Left lung (tissue), 14 donors: ENCODE measurements at places on chromosomes 5 and 9. TPM values are rescaled to one million over a fixed set of nuclear protein-coding genes. Genes with fewer than 3 reads are reported as not detected.

The SLC6A7 gene
- not detected for polyA plus RNA-seq

DNA sequence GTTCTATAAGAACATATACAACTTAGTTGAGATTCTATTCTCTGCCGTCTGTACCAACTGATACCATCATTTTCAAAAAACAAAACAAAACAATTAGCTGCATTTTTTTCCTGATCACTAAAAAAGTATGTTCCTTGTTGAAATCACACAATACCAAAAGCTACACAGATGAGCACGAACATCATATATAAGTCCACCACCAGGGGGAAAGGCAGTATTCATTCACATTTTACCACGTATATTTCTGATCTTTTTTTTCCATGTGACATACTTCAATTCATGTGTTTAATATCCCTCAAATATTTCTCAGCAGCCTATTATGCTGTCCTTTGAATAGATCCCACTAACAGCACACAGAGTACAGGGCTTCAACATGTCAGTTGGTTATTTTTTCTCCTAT, 40.6 kb downstream of the IRX2 start:
- no peak for DNase-seq

GRCh38 chr5:6505416-6505755, 56.7 kb downstream of the UBE2QL1 start:
- DNase-seq: no peak

The STING1 gene
- 64.8 TPM for polyA plus RNA-seq

DNA sequence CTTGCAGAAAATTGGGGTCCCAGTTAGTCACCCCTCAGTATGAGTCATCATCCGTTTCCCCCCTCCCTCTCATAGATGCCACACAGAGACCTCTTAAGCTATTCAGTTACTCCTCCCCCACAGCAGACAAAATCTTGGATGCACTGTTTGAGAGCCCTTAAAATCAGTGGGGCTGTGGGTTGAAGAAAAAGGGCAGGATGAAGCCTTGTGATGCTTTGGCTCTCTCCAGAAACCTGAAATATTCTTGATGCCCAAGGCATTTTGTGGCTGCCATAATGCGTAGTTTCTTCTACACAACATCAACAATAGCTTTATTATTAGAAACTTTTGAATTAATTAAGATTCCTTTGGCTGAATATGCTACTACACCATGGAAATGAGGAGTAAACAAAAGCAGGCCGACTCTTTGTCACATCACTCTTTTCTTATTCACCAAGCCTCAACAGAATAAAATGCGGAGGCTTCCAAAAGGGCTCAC, 133.8 kb downstream of the MRPS30 start:
- no peak for DNase-seq

DNA sequence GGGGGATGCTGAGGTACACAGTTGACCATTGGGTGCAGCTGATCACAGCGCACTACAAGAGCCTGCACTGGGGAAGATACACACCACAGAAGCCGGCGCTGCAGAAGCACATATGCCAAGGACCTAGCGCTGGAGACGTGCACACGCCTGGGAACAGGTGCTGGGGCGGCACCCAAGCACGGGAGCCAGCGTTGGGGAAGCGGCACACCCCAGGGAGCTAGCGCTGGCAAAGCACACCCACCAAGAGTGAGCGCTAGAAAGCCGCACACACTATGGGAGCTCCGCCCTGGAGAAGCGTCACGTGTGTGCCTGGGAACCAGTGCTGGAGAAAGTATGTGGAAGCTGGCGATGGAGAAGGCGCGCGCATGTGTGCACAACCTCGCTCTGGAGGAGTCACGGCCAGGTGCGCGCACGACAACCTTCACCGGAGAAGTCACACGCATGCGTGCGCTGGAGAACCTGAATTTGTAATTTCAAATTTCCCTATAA, 4.5 kb downstream of the FANCC start:
- DNase-seq: peak; percentile 77

The LCNL1 gene
- polyA plus RNA-seq: 0.38 TPM

GRCh38 chr9:77305622-77306400, 128.5 kb downstream of the VPS13A start:
- DNase-seq: no peak

DNA sequence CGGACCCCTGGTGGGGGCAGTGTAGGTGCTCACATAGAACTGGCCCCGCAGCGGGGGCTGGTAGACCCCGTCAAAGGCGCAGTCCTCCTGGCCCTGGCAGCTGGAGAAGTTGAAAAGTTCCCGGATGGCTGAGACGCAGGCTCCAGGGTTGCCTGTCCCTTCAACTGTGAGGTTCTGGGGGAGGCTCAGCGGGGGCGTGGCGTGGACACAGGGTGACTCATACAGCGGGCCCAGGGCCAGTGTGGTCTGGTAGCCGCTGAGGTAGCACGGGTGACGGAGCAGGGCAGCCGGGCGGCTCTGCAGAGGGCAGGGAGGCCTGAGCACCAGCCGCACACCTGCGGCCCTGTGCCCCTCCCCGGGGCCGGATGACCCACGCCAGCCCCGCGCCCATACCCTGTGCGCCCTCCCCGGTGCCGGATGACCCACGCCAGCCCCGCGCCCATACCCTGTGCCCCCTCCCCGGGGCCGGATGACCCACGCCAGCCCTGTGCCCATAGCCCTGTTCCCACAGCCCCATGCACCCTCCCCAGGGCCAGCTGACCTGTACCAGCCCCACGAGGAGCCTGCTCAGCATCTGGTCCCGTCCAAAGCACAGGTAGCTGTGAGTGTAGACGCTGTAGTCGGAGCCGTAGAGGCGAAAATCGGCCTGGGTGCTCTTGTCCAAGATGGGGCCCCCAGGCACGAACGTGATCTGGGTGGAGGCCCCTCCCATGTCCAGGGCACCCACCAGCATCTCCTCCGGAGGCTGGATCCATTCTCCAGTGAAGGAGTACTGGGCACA, 5.0 kb downstream of the ENTPD8 start:
- DNase-seq: no peak

The ANKRD18A gene
- 4.4 TPM for polyA plus RNA-seq

- peak; percentile 7 for DNase-seq
Observed at GRCh38 chr5:179205277-179205676, 140.0 kb downstream of the ADAMTS2 start.

GRCh38 chr5:7066471-7067235, 329.3 kb upstream of the ADCY2 start:
- no peak for DNase-seq

GRCh38 chr5:40037713-40038112, 612.9 kb upstream of the DAB2 start:
- DNase-seq: no peak

GRCh38 chr5:169650701-169651331, 13.7 kb downstream of the DOCK2 start:
- no peak for DNase-seq
